ENCODE measurements at places on chromosomes 6 and 20.

GRCh38 chr6:41957117-41957516 is 15.5 kb upstream of the CCND3 start:
- DNase-seq = no peak

- DNase-seq = no peak
Measured at GRCh38 chr6:37137201-37138090, 32.5 kb upstream of the PIM1 start.

DNA sequence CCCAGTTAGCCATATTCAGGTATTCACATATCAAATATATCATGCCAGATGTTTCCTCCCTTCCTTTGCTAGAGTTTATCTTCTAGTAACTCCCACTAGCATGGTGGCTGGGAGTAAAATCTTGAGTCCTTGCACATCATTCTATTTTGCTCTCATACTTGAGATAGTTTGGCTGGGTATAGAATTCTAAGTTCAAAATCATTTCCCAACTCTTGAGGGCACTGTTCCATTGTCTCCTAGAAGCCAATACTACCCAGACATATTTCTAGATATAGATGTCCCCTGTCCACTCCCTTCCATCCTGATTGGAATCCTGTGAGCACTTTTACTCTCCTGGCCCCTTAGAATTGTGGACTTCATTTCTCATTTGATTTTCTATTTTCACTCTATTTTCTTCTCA is 104.7 kb downstream of the ZFP64 start:
- DNase-seq = no peak

DNA sequence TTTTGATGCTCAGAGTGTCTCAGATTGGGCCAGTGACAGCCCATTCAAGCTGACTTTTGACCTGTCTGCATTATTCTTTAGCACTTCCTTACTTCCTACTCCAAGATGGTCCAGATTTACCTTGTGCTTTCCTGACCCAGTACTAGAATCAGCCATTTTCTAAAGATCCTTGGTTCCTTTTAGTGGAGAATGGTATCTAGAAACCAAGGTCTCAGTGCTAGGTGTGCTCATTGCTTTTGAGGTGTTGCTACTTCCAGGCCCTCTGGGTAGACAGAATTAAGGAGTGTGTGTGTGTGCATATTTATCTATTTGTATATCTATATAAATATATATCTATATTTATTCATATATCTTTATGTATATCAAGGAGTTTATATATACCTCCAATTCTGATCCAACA is 67.3 kb upstream of the UTRN start:
- DNase-seq = no peak

- DNase-seq = no peak
Measured at GRCh38 chr6:142756215-142756630, 188.8 kb downstream of the HIVEP2 start.

DNA sequence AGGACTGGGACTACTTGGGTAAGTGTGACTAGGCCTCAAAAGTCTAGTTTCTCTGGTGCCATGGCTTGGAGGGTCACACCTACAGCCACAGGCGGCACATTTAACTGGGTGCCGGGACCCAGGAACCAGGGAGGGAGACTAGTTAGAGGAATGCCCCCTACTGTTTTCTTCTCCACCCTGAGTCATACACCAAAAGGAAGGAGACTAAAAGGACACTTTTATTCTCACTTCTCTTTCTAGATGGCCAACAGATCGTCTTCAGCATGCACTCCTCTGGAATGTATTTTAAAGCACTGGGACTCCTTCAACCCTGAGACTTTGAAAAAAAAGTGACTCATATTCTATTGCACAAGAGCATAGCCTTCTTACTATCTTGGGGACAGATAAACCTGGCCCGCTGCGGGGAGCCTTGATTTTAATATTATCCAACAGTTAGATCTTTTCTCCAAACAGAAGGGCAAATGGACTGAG is 33.4 kb downstream of the PLN start:
- no peak for DNase-seq

All from SHP77 (cell line).